ENCODE measurements at places on chromosomes 1 and 21. TPM values are rescaled to one million over a fixed set of nuclear protein-coding genes. Genes with fewer than 3 reads are reported as not detected.

The OLIG1 gene
- not detected for total RNA-seq

The TTC39A gene
- 3.5 TPM for total RNA-seq

The CRYAA gene
- not detected for total RNA-seq

The F13B gene
- total RNA-seq, result not detected

The CLCA2 gene
- total RNA-seq, result under 0.01 TPM

The GCSAML gene
- not detected for total RNA-seq

The PLA2G2F gene
- total RNA-seq, result not detected

The KIF17 gene
- 24.0 TPM for total RNA-seq

The ARHGAP29 gene
- total RNA-seq, result 171 TPM

The LCE1E gene
- not detected for total RNA-seq

The DENND4B gene
- 13.9 TPM for total RNA-seq

The SLC44A3 gene
- 4.7 TPM for total RNA-seq

The PRELP gene
- not detected for total RNA-seq

The GNB1 gene
- 119 TPM for total RNA-seq

The MAP3K21 gene
- 0.90 TPM for total RNA-seq

The ZNF593 gene
- 19.3 TPM for total RNA-seq

The LCE3D gene
- not detected for total RNA-seq

The CDC42 gene
- total RNA-seq, result 600 TPM

The SPRR5 gene
- not detected for total RNA-seq

The ILDR2 gene
- total RNA-seq, result under 0.01 TPM

The ARHGEF16 gene
- 0.39 TPM for total RNA-seq

The CD1D gene
- total RNA-seq, result 0.13 TPM

The NES gene
- 55.1 TPM for total RNA-seq

The CLIC6 gene
- total RNA-seq, result not detected

The TRIM67 gene
- not detected for total RNA-seq
